Testis (tissue), 5 donors: ENCODE measurements at places on chromosomes 2 and 18. TPM values are rescaled to one million over a fixed set of nuclear protein-coding genes. Genes with fewer than 3 reads are reported as not detected.

GRCh38 chr2:33903215-33903614 is 304.1 kb upstream of the FAM98A start:
- no peak for DNase-seq

GRCh38 chr18:410047-410455 is 90.5 kb downstream of the COLEC12 start:
- DNase-seq, result no peak

- no peak for DNase-seq
Measured at GRCh38 chr2:240662681-240663080, 20.0 kb downstream of the AQP12B start.

DNA sequence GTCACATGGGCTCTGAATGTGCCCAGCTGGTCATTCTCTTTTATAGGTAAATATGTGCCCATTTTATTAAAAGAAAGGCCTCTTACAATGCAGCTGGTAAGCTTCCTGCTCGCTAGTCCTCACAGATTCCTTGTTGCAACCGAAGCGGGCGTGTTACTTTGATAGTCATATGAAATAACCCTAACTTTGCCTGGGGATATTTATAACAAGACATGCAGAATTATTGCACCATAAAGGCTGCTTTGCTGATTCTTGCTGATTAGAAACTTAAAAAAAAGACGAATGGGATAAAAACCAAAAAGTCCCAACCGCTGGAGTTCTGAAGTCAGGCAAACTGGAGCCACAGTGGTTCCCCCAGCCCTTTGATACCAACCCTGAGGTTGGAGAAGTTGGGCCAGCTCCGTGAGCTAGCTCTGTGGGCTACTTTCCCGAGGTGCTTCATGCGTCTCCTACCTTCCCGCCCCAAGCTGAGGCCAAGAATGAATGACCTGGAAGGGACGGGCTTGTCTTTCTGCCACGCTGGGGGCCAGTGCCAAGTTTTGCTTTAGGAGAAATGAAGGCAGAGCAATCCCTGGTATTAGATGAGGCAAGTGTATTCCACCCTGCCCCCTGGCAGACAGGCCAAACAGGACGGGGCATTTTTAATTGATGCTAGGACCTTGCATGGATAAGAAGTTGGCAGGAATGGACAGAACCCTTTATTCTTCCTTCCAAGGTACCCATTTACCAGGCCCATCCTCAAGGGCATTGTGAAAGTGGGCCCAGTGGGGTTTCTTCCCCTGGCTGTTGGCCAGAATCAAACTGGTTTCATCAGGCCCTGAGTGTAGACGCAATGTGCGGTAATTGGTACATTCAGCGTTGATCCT is 140.4 kb downstream of the KCTD1 start:
- no peak for DNase-seq

Gene NOSTRIN
- 28.9 TPM for polyA plus RNA-seq

- DNase-seq, result no peak
Measured at GRCh38 chr2:5064687-5065086, 627.5 kb upstream of the SOX11 start.

GRCh38 chr2:39642051-39642718 is 23.5 kb upstream of the TMEM178A start:
- DNase-seq, result no peak

DNA sequence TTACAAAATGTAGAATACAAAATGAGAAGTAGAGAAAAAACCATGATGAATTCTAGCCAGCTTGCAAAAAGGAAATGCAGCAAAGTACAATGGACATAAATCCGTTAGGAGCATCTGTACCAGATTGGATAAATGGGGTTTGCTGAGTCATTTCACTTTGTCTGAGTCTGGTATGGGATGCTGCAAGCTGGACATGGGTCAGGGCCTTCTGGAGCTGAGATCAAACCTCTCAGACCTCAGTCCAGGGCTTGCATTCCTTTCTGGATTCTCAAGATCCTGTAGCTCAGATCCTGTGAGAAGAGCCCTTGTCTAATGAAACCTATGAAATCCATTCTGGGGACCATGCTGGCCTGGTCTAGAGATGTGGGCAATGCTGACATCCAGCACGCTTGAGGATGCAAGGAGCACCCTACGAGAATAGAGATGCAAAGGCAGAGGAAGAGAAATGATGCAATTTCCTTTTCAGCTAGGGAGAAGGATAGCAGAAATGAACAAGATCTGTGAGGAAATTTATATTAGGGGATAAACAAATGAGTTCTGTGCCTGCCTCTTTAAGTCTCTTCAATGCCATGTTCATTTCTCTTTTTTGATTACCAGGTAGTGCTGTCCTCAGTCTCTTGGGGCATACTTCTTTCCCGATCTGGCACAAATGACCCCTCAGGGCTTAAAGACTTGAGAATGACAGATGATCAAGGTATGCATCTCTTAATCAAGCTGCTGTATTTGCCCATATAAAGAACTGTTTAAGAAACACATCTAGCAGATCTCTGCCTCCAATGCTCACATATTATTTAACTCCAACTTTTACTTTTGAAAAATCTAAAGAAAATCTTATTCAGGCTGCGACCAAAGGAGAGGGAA is 230.4 kb downstream of the MEIS1 start:
- no peak for DNase-seq

- DNase-seq, result no peak
Measured at GRCh38 chr2:216583147-216583546, 50.1 kb upstream of the IGFBP2 start.

GRCh38 chr2:74387346-74387745 is 7.2 kb upstream of the DCTN1 start:
- DNase-seq, result no peak

Gene MALL
- 17.4 TPM for polyA plus RNA-seq

DNA sequence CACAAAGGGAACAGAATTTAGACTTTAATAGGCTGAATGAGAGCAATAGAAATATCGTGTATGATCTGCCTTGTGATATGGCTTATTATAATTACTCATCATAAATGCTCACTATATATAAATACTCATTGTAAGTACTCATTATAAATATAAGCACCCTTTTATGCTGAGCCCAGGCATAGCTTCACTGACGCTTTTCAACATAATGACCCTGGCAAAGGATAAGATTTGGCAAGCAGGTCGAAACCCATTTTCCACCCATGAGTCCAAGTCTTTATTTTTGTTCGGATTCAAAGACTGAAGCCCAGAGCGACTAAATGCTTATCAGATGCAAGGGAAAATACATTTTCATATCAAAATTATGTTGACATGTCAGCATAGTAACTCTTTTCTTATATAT is 500.4 kb downstream of the SLC4A3 start:
- no peak for DNase-seq

GRCh38 chr2:124953921-124954320 is 928.8 kb downstream of the CNTNAP5 start:
- no peak for DNase-seq

Gene KIF3C
- polyA plus RNA-seq, result 7.1 TPM

GRCh38 chr2:20488782-20489181 is 41.9 kb downstream of the RHOB start:
- no peak for DNase-seq

DNA sequence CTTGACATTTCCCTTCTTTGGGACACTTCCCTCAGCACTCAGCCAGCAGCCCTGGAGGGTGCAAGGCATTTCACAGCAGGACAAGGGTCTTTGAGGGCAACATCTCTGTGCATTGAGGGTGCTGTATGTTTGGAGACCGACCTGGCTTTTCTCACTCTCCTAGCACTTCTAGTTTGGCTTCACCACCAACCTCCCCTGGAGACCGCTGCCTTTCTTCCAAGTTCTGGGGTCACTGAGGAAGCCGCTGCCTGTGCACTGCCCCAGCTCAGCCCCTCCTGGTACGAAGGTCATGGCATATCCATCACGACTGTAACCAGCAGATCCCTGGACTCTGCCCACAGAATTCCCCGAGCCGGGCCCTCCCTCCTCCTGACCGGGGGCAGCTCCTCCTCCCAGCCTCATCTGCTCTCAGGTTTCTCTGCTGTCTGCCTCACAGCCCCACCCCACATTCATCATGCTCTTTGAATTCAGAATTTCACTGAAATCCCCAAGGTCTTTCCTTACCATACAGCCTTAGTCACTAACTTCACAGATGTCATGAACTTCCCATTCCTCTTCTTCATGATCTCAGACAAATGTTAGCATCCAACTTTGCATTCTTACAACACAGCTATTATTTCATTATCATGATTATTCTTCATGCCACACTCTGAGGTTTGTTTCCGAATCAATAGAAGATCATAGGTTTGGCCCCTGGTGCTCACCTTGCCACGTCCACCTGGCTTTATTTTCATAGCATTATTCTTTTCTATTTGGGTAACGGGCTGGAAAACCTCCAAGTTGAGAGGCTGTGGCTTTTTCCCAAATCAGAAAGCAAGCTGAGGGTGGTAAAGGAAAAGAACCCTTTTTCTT is 113.0 kb upstream of the COPS8 start:
- no peak for DNase-seq

DNA sequence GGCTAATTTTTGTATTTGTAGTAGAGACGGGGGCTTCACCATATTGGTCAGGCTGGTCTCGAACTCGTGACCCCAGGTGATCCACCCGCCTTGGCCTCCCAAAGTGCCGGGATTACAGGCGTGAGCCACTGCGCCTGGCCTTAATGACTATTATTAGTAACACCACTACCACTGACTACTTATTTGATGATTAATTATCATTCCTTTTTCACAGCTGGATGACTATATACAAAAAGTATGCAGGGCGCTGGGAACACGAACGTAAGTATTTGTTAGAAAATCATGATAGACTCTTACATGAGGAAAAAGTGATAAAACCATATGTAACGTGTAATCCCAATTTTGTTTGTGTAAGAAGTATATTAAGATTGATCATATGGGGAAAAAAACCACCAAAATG is 21.6 kb downstream of the DARS1 start:
- DNase-seq, result no peak

Gene TEX44
- 166 TPM for polyA plus RNA-seq

- DNase-seq, result no peak
Measured at GRCh38 chr2:17517481-17518211, 594 bp downstream of the RAD51AP2 start.

- DNase-seq, result peak; percentile 58
Measured at GRCh38 chr2:37767959-37768925, 96.8 kb upstream of the CDC42EP3 start.

- peak; percentile 46 for DNase-seq
Measured at GRCh38 chr2:183037553-183038340, 510 bp downstream of the NCKAP1 start.

Gene OSR1
- polyA plus RNA-seq, result 21.5 TPM

- no peak for DNase-seq
Measured at GRCh38 chr2:222943820-222944219, 83.0 kb downstream of the ACSL3 start.

GRCh38 chr2:74555610-74556103 is 1.1 kb downstream of the DOK1 start:
- DNase-seq, result no peak

DNA sequence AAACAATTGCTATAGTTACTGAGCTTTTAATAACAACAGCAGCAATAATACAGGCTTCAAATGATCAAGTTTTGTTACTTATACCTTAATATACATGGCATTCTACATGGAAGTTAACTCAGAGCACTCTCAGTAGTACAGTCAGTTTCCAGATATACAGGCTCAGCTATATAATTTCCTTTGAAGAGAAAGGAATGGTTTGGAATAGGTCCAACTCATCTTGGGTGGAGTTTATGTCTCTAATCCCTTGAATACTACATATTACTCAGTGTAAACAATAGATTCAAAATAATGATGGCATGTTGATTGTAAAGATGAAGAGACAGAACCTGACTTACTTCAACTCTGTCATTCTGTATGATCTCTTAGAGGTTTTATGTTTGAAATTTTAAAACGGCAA is 174.9 kb downstream of the EPHA4 start:
- no peak for DNase-seq

GRCh38 chr2:237714690-237715458 is 83.7 kb upstream of the RBM44 start:
- no peak for DNase-seq

DNA sequence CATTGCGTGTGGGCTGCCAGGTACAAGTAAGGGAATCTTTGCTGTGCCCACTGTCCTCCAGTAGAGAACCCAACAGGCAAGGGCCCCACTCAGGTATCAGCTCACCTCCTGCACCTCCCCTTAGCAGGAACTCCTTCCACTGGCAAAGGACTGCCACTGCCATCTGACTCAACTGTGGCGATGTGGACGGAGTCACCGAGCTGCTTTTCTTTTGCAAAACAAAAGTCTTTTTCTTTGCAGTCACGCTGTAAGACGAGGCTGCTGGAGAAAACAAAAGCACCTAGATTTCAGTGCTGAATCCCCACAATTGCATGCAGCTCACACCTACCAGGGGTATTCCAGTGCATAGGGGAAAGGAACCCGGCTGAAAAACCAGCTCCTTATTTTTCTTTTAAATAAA is 7.9 kb downstream of the MTERF4 start:
- DNase-seq, result no peak

Gene EVX2
- 2.3 TPM for polyA plus RNA-seq

DNA sequence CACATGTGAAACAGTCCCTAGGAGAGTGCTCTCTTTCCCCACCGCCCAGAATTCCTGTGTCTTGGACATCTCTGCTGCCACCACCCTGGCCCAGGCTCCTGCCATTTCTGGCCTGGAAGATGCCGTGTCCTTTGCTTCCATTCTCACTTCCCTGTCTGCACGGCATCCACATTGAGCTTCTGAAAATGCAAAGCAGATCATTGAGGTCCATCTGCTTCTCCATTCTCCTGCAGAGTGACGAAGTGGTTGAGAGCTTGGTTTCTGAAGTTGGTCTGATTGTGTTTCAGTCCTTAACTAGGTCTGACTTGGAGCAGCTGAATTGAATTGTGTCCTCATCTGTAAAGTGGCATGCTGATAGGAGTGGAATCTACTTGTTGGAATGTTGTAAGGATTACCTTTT is 98.7 kb upstream of the MGAT5 start:
- no peak for DNase-seq

Gene ERFE
- polyA plus RNA-seq, result 31.0 TPM

Gene REG3A
- polyA plus RNA-seq, result not detected

Gene CYP27C1
- polyA plus RNA-seq, result 0.47 TPM

- DNase-seq, result no peak
Measured at GRCh38 chr18:3878401-3878800, 428.4 kb downstream of the TGIF1 start.

- DNase-seq, result no peak
Measured at GRCh38 chr2:55430211-55430975, 10.7 kb upstream of the CCDC88A start.

DNA sequence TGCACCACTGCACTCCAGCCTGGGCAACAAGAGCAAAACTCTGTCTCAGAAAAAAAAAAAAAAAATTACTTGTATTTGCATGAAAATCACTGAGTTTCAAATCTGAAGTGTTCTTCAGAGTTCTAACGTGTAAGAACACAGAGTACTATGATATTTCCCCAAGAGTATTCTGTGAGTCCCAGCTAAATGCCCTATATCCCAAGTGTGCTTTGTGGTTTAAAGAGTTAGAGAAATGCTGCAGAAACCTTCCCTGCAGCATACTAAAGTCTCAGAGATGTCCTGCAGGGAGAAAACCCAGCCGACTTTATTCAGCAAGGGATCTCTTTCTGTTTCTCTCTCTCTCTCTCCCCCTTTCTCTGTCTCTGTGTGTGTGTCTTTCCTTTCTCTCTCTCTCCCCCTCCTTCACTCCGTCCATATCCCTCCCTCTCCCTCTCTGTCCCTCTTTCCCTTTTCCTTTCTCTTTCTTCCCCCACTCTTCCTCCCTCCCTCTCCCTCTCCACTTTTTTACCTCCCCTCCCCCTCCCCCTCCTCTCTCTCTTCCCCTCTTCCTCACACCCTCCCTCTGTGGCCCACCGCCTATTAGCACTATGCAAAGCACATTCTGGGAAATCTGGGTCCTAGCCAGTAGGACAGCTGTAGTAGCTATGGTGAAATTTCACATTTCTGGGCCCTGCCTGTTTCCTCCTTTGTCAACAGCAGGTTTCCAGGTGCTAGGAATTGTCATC is 54.2 kb downstream of the ACTR2 start:
- peak; percentile 37 for DNase-seq
